ENCODE measurements at places on chromosomes 2 and 18. TPM values are rescaled to one million over a fixed set of nuclear protein-coding genes. Genes with fewer than 3 reads are reported as not detected.

Gene RAMP1
- 2.2 TPM for total RNA-seq

Gene CD8A
- total RNA-seq, result not detected

Gene CDCA7
- 13.0 TPM for total RNA-seq

Gene KCNG2
- 0.56 TPM for total RNA-seq

Gene MOCOS
- 0.56 TPM for total RNA-seq

Gene LAPTM4A
- 264 TPM for total RNA-seq

Gene CYP27A1
- 9.0 TPM for total RNA-seq

Gene YIPF4
- 58.0 TPM for total RNA-seq

Gene CMPK2
- total RNA-seq, result 0.49 TPM

Gene DSC3
- total RNA-seq, result 0.87 TPM

Gene RESP18
- total RNA-seq, result not detected

DNA sequence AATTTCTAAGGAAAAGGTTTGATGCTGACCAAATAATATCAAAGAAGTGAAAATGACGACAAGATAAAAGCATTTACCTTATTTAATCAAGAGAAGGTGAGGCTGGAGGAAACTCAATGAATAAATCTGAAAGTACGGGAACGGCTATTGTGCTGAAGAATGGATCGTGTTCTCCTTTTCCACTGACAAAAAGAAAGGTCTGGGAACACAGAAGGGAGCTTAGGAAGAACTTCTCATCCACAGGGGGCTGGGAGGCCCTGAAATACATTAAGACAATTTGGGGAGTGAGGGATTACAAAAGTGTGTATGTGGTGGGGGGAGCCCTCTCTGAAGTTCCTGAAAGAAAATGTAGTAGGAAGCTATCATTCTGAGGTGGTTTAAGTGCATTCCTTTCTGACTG, 582.3 kb downstream of the SLC4A3 start:
- H3K4me1 ChIP-seq, result peaks cover 9% of the 10 kb centered on the region
- H3K4me3 ChIP-seq, result no peak overlapping the region
- H3K36me3 ChIP-seq, result no peaks in the 10 kb centered on the region
- H3K27ac ChIP-seq, result no peak overlapping the region

- no peaks in the 10 kb centered on the region for H3K36me3 ChIP-seq
- H3K4me3 ChIP-seq, result no peak overlapping the region
- H3K27ac ChIP-seq, result no peak overlapping the region
Measured at GRCh38 chr2:220789961-220790360, 782.1 kb downstream of the EPHA4 start.

DNA sequence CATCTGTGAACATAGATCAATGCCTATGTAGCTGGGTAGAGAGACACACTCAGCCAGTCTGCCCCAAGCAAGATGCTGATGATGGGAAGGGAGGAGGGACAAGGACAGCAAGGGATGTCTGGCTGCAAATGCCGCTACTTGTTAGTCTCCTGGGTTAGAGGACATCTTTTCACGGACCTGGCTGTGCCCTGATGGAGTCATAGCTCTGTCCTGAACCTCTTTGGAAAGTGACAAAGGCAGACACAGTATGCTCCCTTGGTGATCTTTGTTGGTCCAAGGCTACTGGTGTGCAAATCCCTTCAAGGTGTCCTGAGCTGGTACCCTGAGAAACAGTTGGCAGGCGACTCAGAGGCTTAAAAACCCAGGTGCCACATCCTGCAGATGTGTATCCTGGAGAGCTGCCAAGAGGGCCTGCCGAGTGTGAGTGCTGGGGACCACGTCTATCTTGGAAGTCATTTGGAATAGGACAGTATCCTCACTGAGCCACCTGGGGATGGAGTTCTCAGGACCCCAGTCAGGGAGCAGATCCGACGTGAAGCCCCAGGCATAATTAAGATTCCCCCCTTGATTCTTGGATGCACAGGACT, 10.8 kb downstream of the FOSL2 start:
- no peak for DNase-seq
- peaks cover 13% of the 10 kb centered on the region for H3K36me3 ChIP-seq
- H3K4me1 ChIP-seq, result peaks cover 19% of the 10 kb centered on the region
- H3K27me3 ChIP-seq, result peaks cover 8% of the 10 kb centered on the region
- peak overlapping the region; percentile 81 for H3K4me3 ChIP-seq

- no peak for DNase-seq
- peak overlapping the region; percentile 89 for H3K4me3 ChIP-seq
- H3K4me1 ChIP-seq, result peaks cover 38% of the 10 kb centered on the region
- peak overlapping the region; percentile 41 for H3K27ac ChIP-seq
- peaks cover 11% of the 10 kb centered on the region for H3K27me3 ChIP-seq
Measured at GRCh38 chr2:100105678-100106054, 36.7 kb downstream of the AFF3 start.

DNA sequence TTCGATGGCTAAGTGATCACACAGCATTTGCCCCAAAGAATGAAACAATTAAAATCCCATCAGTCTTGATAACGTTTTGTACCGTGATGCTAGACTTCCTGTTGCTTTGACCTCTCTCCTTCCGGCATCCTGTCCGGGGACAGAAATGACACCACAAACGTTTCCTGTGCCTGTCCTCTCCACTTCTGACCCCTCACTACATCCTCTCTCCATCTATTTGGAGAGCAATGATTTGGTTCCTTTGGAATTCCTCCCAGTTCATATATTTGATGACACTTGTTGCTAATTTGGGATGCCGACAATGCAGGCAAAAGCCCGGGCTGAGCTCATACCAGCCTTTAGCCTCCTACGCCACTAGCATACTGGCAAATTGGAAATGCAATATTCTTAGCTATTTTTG, 151.2 kb upstream of the CCDC68 start:
- peaks cover 3% of the 10 kb centered on the region for H3K4me1 ChIP-seq
- no peaks in the 10 kb centered on the region for H3K36me3 ChIP-seq

GRCh38 chr2:189236066-189236465, 56.5 kb upstream of the COL5A2 start:
- no peaks in the 10 kb centered on the region for H3K36me3 ChIP-seq
- H3K4me3 ChIP-seq, result no peak overlapping the region
- H3K4me1 ChIP-seq, result peaks cover 6% of the 10 kb centered on the region
- DNase-seq, result no peak
- H3K27ac ChIP-seq, result no peak overlapping the region
- H3K27me3 ChIP-seq, result no peaks in the 10 kb centered on the region

DNA sequence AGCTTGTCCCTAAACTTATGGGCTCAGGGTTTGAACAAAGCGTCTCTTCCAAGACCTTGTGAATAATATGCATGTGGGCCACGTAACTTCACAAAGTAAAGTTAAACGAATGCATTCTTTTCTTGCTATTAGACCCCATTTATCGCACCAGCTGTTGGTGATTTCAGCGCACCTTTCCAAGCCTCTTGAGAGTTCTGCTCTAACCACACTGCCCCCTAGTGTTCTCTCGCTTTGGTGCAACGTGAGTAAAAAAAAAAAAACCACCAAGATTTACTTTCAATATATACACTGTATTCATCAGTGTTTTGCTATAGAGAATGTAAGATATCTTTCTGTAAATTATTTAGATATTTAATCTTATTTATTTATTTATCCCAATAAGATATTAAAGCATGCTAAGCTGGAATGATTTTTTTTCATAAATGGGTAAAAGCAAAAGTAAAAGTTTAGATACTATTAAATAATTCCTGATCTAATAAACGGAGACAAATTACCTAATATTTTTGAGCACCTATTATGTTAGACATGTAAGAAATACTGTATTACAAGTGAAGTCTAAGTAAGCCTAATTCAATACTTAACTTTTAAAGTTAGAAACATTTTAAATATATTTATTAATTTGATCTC, 459.5 kb downstream of the DLGAP1 start:
- H3K4me3 ChIP-seq, result no peak overlapping the region
- H3K27me3 ChIP-seq, result no peaks in the 10 kb centered on the region
- H3K27ac ChIP-seq, result no peak overlapping the region
- H3K36me3 ChIP-seq, result no peaks in the 10 kb centered on the region

DNA sequence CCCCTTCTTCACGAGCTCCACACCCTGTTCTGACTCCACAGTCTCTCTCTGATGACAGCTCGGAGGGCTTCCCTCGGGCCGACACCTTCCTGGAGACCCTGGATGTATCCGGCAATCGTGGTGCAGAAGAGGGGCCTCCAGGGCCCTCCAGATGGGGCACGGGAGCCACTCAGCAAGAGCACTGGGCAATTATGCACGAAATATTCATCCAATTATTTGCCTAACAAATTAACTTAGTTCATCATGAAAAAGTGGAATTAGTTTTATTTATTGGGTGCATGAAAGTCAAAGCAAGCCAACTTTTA, 277.3 kb upstream of the HDAC4 start:
- no peak overlapping the region for H3K4me3 ChIP-seq
- H3K36me3 ChIP-seq, result no peaks in the 10 kb centered on the region
- DNase-seq, result no peak
- H3K27ac ChIP-seq, result no peak overlapping the region
- peaks cover 8% of the 10 kb centered on the region for H3K27me3 ChIP-seq

DNA sequence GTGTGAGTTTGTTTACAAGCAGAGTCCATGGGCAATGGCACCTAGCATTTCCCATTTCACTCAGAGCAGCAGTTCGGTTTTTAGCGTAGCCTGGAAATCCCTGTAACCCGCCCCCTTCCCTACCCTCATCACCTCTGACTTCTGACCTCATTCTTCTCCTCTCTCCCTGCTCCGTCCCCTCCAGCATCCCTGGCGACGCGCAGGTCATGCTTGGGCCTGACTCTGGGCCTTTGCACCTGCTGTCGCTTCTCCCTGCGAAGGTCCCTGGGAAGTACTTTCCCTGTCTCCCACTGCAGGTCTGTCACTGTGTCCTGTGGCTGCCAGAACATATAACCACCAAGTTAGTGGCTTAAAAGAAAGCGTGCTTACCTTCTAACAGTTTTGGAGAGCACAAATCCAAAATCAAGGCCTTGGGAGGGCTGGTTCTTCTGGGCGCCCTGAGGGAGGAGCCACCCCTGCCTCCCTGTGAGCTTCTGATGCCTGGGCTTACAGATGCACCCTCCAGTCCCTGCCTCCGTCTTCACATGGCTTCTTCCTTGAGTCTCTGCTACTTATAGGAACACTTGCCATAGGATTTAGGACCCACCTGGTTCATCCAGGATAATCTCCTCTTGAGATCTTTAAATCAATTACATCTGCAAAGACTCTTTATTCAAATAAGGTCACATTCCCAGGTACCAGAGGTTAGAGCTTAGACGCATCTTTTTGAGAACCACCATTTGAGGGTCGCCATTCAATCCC, 8.1 kb upstream of the RAB17 start:
- H3K27ac ChIP-seq, result no peak overlapping the region
- peaks cover 43% of the 10 kb centered on the region for H3K4me1 ChIP-seq
- H3K36me3 ChIP-seq, result no peaks in the 10 kb centered on the region
- no peak overlapping the region for H3K4me3 ChIP-seq
- H3K27me3 ChIP-seq, result peaks cover 15% of the 10 kb centered on the region

- no peaks in the 10 kb centered on the region for H3K4me1 ChIP-seq
- peaks cover 28% of the 10 kb centered on the region for H3K36me3 ChIP-seq
- DNase-seq, result no peak
Measured at GRCh38 chr18:45920367-45920766, 46.8 kb downstream of the EPG5 start.

- no peaks in the 10 kb centered on the region for H3K36me3 ChIP-seq
- H3K4me1 ChIP-seq, result peaks cover 14% of the 10 kb centered on the region
- H3K27me3 ChIP-seq, result no peaks in the 10 kb centered on the region
Measured at GRCh38 chr2:178205853-178206521, 11.7 kb downstream of the OSBPL6 start.

DNA sequence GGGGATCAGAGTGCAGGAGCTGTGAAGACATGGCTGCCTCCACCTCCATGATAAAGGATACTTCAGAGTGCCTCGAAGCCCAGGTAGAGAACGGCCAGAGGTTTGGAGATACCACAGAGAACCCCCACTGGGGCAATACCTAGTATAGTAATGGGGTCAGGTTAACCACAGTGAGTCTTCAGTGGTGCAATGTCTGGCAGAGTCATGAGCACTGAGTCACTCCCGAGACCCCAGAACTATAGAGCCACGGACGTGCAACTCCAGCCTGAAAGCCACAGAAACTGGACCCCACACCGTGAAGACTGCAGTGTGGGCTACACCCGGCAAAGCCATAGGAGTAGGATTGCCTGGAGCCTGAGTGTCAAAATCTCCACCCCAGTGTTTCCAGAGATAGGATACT, 746.6 kb downstream of the CBLN2 start:
- H3K27ac ChIP-seq, result no peak overlapping the region
- no peaks in the 10 kb centered on the region for H3K4me1 ChIP-seq
- no peaks in the 10 kb centered on the region for H3K36me3 ChIP-seq

DNA sequence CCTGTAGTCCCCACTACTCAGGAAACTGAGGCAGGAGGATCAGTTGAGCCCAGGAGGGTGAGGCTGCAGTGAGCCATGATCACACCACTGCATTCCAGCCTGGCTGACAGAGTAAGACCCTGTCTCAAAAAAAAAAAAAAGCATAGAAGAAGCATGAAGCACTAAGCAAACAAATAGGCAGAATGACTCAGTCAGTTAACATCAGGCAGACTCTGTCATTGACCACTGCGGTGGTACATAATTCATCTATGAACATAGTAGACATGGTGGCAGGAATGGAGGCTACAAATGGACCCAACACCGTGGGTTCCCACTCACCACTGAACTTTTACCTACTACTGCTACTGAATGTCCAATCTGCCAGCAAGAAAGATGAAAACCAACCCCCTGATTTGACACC, 7.6 kb upstream of the ASXL2 start:
- H3K4me3 ChIP-seq, result no peak overlapping the region
- no peaks in the 10 kb centered on the region for H3K36me3 ChIP-seq
- no peaks in the 10 kb centered on the region for H3K27me3 ChIP-seq
- peaks cover 2% of the 10 kb centered on the region for H3K4me1 ChIP-seq
- DNase-seq, result no peak

- peaks cover 8% of the 10 kb centered on the region for H3K36me3 ChIP-seq
- H3K4me1 ChIP-seq, result peaks cover 30% of the 10 kb centered on the region
- H3K27ac ChIP-seq, result peak within 1 kb of the TSS; percentile 95
- peak within 1 kb of the TSS; percentile 100 for H3K4me3 ChIP-seq
- H3K27me3 ChIP-seq, result peaks cover 7% of the 10 kb centered on the region
- DNase-seq, result peak; percentile 94
Measured at GRCh38 chr2:138501425-138502254, at the start of gene SPOPL. SPOPL (plus strand) TSS chr2:138501770; CDS start chr2:138550217, 48,447 bp downstream.

DNA sequence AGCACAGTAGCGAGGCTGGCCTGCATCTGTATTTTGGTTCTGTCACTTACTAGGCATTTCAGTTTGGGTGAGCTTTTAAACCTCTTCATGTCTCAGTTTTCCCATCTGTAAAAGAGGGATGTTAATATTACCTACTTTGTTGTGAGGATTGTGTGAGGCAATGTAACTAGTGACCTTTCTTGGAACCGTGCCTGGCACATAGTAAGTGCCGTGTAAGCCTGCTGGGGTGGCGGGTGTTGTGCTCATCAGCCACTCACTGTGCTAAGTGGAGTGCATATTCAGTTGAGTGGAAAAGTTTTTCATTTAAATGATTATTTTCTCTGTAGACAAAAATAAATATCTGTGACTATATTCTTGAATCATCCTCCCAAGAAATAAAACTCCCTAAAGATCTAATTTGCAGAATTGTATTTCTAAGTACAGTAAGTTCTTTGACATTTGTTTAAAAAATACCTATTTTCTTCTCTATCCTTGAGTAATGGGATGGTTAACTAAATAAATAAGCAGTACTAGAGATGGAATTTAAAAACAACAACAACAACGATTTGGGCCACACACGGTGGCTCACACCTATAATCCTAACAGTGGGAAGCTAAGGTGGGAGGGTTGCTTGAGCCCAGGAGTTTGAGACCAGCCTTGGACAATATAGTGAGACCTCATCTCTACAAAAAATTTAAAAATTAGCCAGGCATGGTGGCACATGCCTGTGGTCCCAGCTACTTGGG, 56.7 kb downstream of the MALT1 start:
- no peak overlapping the region for H3K27ac ChIP-seq
- no peaks in the 10 kb centered on the region for H3K27me3 ChIP-seq
- H3K4me3 ChIP-seq, result no peak overlapping the region

- no peak for DNase-seq
- peaks cover 8% of the 10 kb centered on the region for H3K36me3 ChIP-seq
- H3K4me3 ChIP-seq, result no peak overlapping the region
- H3K27ac ChIP-seq, result no peak overlapping the region
- peaks cover 9% of the 10 kb centered on the region for H3K27me3 ChIP-seq
Measured at GRCh38 chr2:47536696-47537095, 133.7 kb downstream of the MSH2 start.

All from endothelial cell (in vitro differentiated cells).